Stimulated activated CD8-positive, alpha-beta memory T cell treated with anti-CD3 and anti-CD28 coated beads, Interleukin-12 subunit alpha, Interleukin-12 subunit beta, amount 100 ng/mL, for 1 hour (primary cell): ENCODE measurements at places on chromosomes 13 and 19.
A peak's percentile ranks its signal among the peaks of the same experiment; 100 is the strongest.

GRCh38 chr19:49713236-49713845 lies 22.4 kb downstream of the CPT1C start:
- no peak for DNase-seq

DNA sequence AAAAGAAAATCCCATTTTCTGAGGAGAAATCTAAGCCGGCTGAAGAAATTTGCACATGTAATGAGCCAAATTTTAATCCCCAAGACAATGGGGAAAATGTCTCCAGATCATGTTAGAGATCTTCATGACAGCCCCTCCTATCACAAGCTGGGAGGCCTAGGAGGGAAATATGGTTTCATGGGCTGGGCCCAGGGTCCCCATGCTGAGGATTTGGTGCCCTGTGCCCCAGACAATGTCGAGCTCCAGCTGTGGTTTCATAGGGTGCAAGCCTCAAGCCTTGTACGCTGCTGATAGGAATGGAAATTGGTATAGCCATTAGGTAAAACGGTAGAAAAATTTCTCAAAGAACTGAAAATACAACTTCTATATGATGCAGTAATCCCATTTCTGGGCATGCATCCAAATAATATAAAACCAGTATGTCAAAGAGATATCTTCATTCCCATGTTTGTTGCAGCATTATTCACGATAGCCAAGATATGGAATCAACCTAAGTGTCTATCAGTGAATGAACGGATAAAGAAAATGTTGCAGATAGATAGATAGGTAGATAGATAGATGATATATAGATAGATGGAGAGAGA lies 19.3 kb upstream of the FREM2 start:
- no peak for DNase-seq

DNA sequence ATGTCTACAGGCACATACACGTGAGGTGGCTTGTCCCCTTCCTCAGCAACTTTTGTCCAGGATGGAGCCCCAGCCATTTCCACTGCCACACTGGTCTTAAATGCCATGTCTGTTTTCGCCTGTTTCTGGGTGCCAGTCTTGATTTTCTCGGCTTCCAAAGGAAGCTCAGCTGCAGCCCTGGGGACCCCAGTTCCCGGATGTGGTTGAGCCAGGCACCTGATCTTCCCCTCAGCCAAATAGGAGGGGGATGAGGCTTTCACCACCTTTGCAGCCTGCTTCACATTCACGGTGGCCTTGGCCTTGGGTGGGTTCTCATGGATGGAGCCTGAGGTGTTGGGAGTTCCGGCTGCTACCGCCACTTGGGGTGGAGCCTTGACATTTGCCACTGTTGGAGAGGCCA lies 8.7 kb downstream of the IQCN start:
- DNase-seq: no peak

DNA sequence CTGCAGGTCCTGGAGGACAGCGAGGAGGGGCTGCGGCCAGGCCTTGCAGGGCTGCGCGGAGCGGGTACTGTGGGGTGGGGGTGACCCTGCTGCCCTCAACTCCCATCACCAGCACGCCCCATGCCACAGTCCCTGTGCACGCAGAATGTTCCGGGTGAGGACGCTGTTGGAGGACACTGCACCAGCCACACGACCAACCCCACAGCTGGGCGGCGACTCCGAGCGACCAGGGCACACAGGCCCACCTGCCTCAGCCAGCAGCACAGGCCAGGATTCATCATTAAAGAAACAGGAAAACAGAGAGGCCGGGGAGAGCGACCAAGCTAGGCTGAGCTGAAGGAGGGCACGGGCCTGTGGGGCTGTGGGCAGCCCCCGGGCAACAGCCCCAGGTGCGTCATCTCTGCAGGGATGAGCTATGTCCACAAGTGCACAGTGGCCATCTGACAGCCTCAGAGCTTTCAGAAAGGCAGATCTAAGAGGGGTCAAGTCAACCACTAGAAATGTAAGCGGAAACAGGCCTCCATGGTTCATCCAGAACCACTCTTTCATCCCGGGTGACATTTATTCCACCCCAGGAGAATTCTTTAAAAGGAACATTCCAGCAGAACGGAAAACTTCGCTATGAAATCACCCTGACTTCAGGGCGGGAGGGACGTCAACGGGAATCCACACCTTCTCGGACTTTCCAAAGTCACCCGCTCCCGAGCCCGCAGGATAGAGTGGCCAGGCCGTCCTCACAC lies 1.5 kb downstream of the GAS6 start:
- DNase-seq: no peak

DNA sequence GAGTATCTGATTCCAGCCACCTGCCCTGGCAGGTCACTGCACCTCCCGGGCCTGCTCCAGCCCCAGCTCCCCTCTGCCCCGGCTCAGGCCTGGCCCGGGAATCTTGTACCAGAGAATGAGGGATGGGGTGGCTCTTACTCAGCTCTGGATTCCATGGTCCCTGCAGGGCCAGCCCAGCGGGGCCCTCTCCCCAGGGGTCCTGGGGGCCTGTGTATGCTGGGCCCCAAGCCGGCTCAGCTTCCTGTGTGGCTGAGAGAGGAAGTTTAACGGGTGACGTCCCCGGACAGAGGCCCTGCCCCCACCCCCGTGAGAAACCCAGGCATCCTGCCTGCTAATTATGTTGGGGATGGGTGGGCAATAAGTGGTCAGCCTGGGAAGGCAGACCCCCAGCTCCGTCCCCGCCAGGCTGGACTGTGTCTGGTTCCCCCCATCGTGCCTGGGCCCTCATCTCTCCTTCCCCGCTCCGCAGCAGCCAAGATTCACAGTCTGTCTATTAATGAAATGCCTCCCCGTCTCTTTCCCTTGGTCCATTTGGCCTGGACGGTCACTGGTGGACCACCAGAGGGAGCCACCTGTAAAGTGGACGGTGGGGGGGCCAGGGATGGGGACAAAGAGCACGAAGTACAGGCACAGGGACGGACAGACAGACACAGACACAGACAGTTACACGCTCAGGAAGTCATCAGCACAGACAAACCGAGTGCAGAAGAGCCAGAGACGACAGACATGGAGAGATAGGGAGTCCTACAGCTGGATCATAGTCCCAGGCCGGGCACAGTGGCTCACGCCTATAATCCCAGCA lies at the start of gene DENND1C:
TSS of gene DENND1C (minus strand) at position 247 of the 802 bp plus-strand sequence. CDS start at position 155, 92 bp downstream.
- DNase-seq: peak; percentile 54
